ENCODE measurements at places on chromosomes 4 and X. TPM values are rescaled to one million over a fixed set of nuclear protein-coding genes. Genes with fewer than 3 reads are reported as not detected.

Gene RGN
- 0.54 TPM for total RNA-seq

Gene AGA
- 8.6 TPM for total RNA-seq

Gene SPANXB1
- total RNA-seq = not detected

Gene FGD1
- total RNA-seq = 15.6 TPM

Gene ZNF275
- total RNA-seq = 14.4 TPM

Gene NALF2
- total RNA-seq = 0.74 TPM

DNA sequence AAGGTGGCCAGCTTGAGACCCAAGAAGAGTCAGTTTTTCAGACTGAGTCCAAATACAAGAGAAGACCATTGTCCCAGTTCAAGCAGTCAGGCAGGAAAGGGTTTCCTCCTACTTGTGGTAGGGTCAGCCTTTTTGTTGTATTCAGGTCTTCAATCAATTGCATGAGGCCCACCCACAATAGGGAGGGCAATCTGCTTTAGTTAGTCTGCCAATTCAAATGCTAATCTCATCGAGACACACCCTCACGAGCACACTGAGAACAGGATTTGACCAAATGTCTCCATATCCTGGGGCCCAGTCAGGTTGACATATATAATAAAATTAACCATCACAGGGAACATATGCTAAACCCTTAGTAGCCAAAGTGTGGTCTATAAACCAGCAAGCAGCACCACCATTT is 75.3 kb upstream of the FRMPD3 start:
- H3K4me3 ChIP-seq = no peak overlapping the region
- H3K27me3 ChIP-seq = peaks cover 2% of the 10 kb centered on the region
- no peaks in the 10 kb centered on the region for H3K4me1 ChIP-seq
- no peaks in the 10 kb centered on the region for H3K36me3 ChIP-seq

DNA sequence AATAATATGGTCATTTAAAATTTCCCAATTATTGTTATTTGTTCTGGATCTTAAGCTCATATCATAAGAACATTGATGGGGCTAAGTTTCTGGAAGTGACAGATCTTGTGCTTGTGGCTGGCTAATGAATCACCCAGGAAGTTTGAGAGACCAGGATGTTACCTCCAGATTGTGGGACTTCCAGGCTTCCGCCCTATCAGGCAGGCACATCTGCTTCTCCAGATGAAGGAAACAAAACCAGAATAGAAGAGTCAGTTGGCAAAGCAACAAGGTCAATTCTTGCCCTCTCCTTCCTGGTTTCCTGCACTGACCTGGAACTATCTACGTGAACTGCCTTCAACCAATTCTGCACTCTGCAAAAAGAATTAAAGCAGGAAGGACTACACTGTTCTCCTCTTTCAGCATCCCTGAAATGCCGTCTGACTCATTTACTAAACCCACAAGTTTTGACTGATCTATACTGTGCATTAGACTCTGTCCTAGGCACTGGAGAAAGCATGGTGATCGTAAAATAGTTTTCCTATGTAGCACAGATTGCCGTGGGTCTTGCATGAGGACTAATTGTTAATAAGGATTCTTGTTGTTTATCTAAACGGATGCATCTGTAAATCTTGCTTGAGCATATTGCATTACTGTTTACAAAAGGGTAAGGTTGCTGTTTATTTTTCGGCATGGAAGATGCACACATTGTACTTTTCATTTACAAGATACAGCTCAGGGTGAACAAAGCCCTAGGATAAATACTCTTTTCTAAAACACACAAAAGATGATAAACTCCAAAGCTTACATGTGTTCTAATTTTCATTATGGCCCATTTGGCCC is 74.6 kb downstream of the AMELX start:
- no peaks in the 10 kb centered on the region for H3K36me3 ChIP-seq
- H3K4me1 ChIP-seq = peaks cover 14% of the 10 kb centered on the region
- DNase-seq = peak; percentile 3
- H3K27me3 ChIP-seq = no peaks in the 10 kb centered on the region

- H3K27me3 ChIP-seq = peaks cover 2% of the 10 kb centered on the region
- no peak overlapping the region for H3K4me3 ChIP-seq
- H3K36me3 ChIP-seq = peaks cover 6% of the 10 kb centered on the region
- H3K4me1 ChIP-seq = peaks cover 24% of the 10 kb centered on the region
- DNase-seq = no peak
- peak overlapping the region; percentile 24 for H3K27ac ChIP-seq
Measured at GRCh38 chr4:54669831-54670230, 12.1 kb downstream of the KIT start.

DNA sequence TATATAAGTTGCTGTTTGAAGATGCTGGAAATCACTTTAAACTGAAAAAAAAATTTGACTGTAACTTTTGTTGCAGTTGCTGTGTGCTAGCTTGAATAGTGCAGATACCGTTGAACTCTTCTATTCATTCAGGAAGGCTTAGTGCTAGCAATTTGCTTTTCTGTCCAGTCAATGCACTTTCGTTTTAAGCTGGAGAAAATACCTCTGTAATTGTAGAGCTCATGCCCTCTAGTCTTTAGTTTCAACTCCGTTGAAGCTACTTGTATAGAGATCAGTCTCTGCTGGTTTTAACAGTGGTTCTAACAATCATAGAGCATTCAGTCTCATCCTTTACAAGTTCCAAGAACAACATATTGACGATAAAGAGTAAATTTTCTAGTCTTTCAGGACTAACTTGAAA is 49.0 kb upstream of the TRPC3 start:
- no peaks in the 10 kb centered on the region for H3K36me3 ChIP-seq
- no peak for DNase-seq

- no peaks in the 10 kb centered on the region for H3K36me3 ChIP-seq
- H3K27ac ChIP-seq = no peak overlapping the region
- H3K4me3 ChIP-seq = no peak overlapping the region
- no peaks in the 10 kb centered on the region for H3K27me3 ChIP-seq
Measured at GRCh38 chr4:38615847-38616246, 48.2 kb upstream of the KLF3 start.

DNA sequence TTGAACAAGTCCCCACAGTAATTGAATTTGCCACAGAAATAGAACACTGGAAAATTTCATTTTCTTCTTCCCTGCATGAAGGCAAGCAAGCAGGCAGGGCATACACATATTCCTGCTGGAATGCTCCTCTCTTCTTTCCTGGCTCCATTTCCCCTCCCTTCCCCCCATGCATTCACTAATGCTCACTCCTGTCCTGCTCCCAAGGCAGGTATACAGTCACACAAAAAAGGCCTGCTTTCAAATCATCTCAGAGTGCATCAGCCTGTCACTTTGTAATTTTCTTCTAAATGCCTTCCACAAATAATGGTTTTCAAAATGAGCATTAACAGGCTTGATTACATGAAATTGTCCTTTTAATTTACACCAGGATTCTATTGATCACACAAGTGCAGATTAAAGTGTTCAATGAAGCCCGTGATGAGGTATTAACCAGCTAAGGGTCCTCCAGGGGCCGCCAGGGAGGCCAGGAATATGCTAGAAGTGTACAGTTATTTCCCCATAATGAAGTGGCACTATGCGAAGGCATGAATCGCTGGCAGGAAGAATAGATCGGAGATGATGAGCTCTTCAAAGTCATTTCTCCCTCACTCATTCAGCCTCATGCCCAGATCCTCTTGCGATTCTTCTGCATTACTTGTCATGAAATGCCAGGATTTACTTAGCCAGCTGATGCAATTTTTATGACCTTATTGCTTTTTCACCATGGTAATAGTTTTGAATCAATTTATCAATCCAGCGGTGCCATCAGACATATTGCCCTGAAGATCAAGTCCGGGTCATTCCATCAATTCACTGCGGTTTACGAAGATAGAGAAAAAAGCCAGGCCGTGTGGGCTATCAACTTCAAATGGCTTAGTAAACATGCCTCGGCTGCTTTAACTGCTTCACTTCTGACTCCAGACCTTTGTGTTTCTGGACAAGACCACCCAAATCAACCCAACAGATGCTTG is 243.5 kb downstream of the GPAT3 start:
- peaks cover 6% of the 10 kb centered on the region for H3K27me3 ChIP-seq
- no peak overlapping the region for H3K4me3 ChIP-seq
- peaks cover 25% of the 10 kb centered on the region for H3K4me1 ChIP-seq

DNA sequence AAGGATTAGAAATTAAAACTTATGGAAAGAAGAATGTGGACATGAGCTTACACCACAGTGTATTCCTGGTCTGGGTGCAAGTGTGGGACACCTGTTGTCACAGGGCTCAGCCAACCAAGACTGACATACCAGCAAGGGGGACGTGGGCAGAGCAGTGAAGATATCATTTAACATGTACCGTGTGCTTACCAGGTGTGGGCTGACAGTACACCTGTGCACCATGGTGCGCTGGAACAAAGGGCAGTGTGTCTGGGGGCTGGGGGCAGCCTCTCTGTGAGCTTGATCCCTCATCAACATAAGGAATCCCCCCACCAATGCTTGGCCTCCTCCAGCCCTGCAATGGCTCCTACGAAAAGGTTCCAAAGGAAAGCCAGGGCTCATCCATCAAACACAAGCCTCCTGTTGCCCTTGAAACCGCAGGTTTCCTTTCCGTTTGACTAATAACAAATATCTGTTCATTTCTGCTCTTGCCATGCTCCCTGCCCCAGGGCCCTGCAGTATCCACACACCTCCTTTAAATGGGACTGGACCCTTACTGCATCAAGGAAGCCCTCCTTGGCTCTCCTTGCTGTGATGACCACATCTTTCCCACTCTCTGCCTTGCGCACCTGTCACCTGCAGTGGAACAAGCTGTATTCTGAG is 16.7 kb downstream of the EVC2 start:
- no peaks in the 10 kb centered on the region for H3K4me1 ChIP-seq
- no peak overlapping the region for H3K27ac ChIP-seq
- H3K36me3 ChIP-seq = peaks cover 42% of the 10 kb centered on the region
- no peak overlapping the region for H3K4me3 ChIP-seq

GRCh38 chr4:16897991-16898827 is at the start of gene LDB2:
TSS of gene LDB2 (minus strand) at chr4:16898645.
- H3K36me3 ChIP-seq = peaks cover 21% of the 10 kb centered on the region
- H3K27me3 ChIP-seq = peaks cover 5% of the 10 kb centered on the region
- DNase-seq = peak; percentile 55
- peak within 1 kb of the TSS; percentile 96 for H3K27ac ChIP-seq
- peaks cover 35% of the 10 kb centered on the region for H3K4me1 ChIP-seq

DNA sequence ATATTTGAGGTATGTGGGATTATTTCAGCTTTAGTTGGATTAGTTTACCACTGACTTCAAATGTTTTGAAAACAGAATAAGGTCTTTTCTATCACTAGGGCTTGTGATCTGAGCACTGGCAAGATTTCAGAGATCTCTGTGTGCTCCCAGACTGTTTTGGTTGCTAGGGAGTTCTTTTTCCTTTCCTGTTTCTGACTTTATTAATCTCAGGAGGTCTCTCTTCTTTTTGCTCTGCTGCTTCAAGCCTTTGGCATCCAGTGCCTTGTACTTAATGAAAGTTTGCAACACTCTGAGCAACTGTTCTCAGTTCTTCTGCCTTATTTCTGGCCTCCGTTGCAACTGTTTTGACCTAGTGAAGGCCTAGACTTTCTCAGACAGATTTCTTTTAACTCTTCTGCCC is 32.1 kb upstream of the PAQR3 start:
- H3K4me3 ChIP-seq = no peak overlapping the region
- H3K27ac ChIP-seq = no peak overlapping the region
- peaks cover 18% of the 10 kb centered on the region for H3K4me1 ChIP-seq
- H3K27me3 ChIP-seq = no peaks in the 10 kb centered on the region
- no peak for DNase-seq

Data from endothelial cell (in vitro differentiated cells).